Activated T-helper 9 cell treated with anti-CD3 and anti-CD28 coated beads, Interleukin-2, amount 50 U/mL, for 16 hours (primary cell): ENCODE measurements at places on chromosomes 7 and 10.

GRCh38 chr10:86247588-86247987 is 119.0 kb downstream of the GRID1 start:
- no peak for DNase-seq

DNA sequence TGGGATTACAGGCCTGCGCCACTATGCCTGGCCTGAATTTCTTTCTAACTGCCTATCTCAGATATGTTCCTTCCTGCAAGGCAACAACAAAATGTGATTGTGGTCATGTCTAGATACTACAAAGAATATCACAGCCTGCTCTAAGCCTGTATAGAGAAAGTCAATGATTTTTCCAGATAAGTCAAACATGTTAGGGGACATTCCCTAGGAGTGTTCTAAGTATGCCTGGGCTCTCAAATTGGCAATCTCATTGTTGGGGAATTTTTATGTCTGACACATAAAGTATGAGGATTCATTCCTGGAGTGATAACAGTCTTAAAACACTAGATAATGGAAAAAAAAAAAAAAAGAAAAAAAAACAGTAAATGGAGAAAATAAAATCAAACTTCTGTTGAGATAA is 406.1 kb downstream of the GATA3 start:
- no peak for DNase-seq

DNA sequence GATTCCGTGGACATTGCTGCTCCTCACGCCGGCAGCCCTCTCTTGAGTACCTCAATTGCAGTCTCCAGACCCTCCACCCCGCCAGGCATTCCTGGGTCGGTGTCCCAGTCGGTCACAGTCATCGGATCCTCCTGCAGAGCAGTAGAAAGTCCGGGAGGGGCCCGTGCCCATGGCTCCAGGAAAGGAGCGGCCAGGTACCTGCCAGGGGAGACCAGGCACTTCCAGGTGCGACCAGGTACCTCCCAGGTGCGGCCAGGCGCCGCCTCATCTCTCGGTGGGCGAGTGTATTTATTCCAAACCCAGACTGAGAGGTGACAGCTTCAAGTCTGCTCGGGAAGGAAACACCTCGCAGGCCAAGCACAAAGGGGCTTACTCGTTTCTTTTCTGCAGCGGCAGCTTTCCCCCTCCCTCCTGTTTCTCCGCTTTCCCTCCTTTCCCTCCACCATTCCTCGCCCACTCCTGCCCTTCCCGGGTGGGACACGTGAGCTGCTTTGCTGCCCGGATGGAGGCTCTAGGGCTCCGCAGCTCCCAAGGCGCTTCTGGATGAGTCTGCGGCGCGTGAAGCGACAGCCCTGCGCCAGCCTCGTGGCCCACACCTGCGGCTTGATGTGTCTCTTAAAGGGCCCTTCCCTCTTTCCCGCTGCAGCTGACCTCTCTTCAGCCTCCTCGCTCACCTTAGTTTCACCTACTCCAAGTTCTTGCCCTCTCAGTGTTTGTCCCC is 39.4 kb upstream of the AGK start:
- DNase-seq = no peak

DNA sequence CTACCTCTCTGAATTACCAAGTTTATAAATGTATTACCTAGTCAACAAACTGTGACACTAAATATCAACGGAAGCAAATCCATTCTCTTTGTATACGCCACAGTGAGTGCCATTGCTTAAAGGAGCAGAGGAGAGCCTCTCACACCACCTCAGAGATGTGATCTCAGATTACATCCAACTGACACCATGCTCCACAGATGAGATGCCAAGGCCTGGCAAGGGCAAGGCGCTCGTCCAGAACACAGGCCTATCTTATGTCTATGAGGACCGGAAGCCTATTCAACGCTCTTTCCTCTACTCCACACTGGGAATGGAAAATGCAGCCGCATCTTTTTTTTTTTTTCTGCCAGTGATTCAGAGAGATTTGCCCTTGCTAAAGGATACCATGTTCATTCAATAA is 11.4 kb downstream of the PDIA4 start:
- DNase-seq = no peak

- DNase-seq = no peak
These were observed 92.6 kb upstream of the HECTD2 start for GRCh38 chr10:91317541-91317940.

GRCh38 chr10:90167174-90168064 is 466.0 kb downstream of the KIF20B start:
- no peak for DNase-seq

DNA sequence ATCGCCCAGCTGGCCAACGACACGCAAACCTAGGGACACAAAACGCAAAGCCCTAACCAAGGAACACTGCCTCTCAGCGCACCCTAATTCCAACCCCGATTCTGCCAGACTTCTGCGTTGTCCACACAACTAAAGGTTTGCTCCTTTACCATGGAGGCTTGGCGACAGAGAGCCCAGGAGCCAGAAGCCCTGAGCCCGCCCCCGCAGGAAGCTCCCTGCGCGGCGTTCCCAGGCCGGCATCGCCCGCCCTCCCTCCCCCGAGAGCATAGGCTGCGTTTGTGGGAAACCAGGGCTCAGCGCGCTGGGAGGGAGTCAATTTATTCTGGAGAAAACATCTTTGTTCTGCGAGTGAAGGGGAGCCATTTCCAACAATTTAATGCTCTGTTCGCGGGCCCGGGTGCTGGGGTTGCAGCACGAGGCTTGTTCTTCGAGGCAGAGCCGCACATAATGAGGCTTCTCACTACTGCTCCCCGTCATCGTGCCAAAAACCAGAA is 103.9 kb downstream of the GRID1 start:
- no peak for DNase-seq

DNA sequence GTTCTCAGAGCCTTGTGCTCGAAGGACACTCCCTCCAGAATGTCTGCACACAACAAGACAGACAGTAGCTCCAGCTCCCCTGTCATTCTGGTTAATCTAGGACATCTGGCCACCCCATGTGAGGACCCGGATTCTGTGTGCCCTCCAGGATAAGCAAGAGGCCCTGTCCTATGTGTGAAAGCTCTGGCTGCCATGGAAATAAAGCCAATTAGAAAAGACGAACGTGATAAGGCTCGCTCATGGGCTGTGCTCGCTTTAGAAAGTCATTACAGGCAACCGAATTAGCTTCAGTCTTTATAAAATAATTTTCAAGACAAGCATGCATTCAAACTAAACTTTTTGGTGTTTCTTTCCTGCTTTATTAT is 263.4 kb downstream of the INHBA start:
- DNase-seq = no peak

DNA sequence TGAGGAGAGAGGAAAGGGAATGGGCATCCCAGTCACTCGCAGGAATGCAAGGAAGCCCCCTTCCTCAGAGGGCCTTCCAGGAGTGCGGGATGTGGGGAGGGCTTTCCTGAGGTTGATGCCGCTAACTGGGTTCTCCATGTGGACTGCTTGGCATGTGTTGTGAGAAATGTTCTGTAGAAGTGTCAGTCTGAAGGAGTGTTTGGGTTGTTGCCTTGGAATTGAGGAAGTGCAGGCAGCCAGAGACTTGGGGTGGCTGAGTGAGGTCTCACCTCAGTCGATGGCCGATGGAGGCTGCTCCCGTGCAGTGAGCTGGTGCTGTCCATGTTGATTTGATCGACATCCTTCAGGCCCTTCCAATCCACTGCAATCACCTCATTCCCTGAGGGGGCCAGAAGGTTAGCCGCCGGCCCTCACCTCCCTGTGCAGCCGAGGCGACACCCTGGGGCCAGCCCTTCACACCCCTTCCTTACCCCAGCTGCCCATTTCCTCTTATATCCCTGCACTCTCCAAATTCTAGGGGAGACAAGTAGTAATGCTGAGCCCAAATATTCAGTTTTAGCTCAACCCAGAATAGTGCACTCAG is 2.7 kb downstream of the FAM131B start:
- DNase-seq = no peak

- no peak for DNase-seq
These were observed 31.2 kb downstream of the C10orf71 start for GRCh38 chr10:49330127-49330665.

GRCh38 chr7:21412410-21412851 is 15.5 kb upstream of the SP4 start:
- DNase-seq = no peak

GRCh38 chr7:5284304-5285281 is 1.9 kb downstream of the SLC29A4 start:
- no peak for DNase-seq

- no peak for DNase-seq
These were observed 6.5 kb upstream of the AP5Z1 start for GRCh38 chr7:4768597-4769569.

GRCh38 chr7:158663428-158663741 is 41.2 kb downstream of the NCAPG2 start:
- no peak for DNase-seq

- no peak for DNase-seq
These were observed 38.1 kb downstream of the RTKN2 start for GRCh38 chr10:62230344-62231121.

- DNase-seq = no peak
These were observed 7.1 kb downstream of the CCDC201 start for GRCh38 chr7:45865594-45866410.

DNA sequence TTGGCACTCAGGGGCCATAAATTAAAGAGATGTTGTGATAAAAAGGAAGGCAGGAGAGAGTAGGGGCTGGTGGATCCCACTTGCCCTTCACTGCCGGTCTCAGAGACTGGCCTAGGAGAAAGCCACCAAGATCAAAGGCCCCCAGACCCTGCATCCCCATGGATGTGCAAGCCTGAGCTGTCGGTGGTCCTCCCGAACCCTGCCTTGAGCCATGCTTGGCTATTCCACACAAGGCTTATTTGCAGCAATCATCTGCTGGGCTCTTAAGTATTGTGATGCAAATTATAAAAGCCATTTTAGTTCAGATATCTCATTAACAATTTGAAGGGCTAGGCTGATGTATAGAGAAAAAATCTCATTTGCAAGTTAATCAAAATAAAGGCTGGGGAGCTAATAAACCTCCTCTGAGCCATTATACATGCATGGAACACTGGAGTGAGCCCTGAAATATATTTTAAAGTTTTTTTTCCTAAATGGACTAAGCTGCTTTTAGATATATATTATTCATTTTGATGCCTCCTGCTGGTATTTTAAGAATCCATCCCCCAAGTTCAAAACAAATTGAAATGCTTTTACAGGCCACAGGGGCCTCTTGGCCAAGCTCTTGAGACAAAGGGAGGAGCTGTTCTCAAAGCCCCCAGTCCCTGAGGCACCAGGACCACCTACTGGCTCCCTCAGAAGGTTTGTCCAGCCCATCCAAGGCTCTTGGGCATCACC is 28.1 kb downstream of the OAT start:
- no peak for DNase-seq

GRCh38 chr7:82049442-82049841 is 279.6 kb upstream of the HGF start:
- DNase-seq = no peak

- no peak for DNase-seq
These were observed 67.9 kb downstream of the MTURN start for GRCh38 chr7:30202671-30203070.

- no peak for DNase-seq
These were observed 45.6 kb downstream of the AUTS2 start for GRCh38 chr7:69643708-69644445.

DNA sequence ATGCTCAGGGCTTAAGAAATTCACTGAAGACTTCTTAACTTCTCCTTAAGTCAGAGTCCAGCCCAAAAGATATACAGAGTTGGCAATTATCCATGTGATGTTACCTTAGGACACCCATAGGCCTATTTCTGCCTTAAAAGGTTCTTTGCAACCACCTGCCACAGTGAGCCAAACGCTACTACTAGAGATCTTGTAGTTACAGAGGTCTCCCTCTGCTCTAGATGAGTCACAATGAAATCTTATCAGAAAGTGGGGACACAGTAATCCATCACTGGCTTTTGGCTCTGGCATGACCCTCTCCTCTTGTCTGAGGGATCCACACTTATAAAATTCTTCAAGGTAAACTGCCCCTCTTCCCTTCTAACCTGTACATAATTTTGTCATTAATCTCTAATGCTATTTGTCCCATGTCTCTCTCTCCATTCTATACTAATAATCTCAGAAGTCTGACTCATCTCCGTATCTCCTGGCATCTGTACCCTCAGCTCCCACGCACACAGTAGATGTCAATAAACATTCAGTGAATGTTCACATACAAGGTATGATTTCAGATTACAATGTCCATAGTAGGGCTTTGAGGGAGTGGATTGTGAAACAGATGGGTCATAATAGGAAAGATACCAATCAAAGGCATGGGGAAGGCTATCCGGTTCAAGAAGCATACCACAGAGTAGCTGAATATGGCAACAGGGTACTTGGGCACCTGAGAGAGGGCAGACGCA is 112.1 kb downstream of the SGMS1 start:
- DNase-seq = no peak

GRCh38 chr10:26831936-26832335 is 28.8 kb downstream of the ABI1 start:
- no peak for DNase-seq

DNA sequence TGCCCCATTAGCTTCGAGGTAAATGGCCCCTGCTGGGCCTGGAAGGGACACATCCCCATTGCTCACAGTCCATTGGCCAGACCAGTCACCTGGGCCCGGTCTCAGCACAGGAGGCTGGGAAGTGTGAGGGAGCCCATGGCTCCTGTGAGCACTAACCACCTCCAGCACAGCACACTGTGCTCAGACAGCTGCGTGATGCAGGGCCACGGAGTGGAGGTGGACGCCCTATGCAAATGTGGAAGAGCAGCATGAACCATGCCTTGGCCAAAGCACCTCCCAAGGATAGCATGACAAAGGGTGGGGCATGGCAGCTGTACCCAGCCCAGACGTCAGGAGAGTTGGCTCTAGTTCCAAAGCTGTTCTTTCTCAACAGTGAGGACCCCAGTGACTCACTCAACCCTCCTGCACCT is 120.1 kb upstream of the ZMIZ1 start:
- no peak for DNase-seq

DNA sequence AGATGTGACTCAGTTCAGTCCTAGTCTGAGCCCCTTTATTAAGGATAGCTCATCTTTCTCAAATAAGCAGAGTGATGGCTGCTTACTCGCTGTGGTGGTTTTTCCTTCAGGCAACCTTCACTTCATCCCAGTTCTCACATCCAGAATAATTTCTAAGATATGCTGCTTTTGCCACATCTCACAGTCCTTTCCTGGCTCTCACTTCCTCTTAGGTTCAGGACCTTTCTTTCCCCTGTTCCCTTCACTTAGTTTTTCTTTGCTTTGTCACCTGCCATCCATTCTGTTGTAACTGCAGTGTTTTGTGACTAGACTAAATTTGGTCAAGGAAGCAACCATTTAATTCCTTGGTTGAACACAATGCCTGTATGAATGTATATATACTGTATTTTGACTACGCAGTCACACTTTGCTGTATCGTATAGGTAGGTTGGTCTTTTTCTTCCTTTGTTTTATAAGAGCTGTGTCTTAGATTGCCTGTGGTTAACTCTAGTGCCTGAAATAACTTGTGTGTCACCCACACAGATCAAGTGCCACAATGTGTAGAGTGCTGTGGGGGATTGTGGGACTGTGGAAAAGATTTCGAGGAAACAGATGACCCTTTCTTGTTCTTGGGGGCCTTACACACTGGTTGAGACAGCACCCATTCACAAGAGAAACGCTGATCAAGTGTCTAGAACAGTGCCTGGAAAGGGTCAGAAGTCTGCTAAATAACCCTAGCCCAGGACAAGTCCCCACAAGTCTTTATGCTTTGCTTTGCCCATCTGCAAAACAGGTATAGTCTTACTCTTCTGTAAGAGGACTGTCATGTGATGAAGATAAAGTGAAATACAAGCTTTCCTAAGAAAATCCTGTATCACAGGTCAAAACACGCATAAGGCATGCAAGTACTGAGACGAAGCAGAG is 2.6 kb downstream of the ZNF655 start:
- no peak for DNase-seq

- no peak for DNase-seq
These were observed 79.0 kb upstream of the MACROH2A2 start for GRCh38 chr10:69973678-69974077.

GRCh38 chr7:97499204-97499603 is 232.7 kb upstream of the TAC1 start:
- DNase-seq = no peak
